ENCODE measurements at places on chromosomes 16 and 17.

DNA sequence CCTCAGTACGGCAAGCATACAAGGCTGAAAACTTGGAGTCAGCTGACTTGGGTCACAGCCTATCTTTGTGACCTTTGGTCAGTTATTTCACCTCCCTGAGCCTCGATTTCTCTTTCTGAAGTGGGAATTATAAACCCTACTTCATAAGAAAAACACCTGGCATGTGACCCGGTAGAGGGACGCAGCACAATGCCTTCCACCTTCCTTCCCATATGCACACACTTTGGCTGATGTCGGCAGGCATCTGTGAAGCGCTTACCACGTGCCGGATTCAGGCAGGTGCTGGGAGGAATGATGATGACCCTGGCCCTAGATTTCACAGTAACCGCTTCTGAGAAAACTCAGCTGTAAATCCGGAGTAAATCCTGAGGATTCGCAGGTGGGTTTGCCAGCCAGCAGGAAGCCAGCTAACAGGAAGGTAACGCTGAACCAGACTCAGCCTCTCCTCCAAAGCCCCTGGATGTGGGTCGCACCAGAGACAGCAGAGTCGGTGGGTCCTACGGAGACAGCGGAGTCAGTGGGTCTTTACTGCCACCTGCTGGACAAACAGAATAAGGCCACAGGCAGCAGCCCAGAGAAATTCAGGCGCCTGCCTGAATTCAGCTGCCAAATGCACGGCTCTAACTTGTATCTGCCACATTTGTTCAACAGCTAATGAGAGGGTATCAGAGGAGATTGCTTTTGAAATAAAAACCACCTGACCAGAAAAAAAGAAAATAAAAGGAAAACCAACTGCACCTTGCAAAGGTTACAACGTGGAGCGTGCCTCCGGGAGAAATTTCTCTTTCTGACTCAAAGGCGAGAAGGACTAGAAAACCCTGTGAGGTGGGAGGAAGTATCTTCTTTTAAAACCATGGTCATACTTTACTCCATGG is 16.6 kb downstream of the COPRS start:
- DNase-seq: peak; percentile 69

DNA sequence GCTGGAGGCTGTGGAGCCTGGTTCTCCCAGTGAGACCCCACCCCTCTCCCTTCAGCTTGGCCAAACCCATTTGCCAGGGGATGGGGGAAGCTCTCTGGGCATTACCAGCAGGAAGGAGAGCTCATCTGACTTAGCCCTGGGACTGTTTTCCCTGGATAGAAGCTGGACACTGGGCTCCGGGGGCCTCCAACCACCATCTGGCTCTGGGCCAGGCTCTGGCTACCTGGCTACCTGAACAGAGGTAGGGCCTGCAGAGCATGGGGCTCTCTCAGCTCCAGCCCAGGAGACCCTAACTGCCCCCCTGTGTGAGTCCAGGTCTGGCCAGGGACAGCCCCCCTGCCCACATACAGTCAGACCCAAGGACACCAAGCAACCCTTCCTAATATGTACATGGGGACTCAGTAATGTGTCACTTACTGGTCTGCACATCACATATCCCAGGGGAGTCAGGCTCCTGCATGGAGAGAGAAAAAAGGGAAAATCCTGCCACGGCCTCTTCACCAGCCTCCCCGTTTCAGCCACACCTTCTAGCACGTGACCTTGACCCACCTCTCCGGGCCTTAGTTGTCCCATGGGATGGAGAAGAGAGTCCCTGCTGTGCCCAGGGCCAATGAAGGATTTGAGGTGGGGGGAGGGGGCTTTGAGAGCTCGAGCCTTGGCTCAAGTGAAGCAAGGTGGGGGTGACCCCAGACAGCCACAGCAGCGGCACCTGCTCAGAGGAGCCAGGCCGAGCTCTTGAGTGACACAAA is 13.8 kb downstream of the CNGB1 start:
- no peak for DNase-seq

DNA sequence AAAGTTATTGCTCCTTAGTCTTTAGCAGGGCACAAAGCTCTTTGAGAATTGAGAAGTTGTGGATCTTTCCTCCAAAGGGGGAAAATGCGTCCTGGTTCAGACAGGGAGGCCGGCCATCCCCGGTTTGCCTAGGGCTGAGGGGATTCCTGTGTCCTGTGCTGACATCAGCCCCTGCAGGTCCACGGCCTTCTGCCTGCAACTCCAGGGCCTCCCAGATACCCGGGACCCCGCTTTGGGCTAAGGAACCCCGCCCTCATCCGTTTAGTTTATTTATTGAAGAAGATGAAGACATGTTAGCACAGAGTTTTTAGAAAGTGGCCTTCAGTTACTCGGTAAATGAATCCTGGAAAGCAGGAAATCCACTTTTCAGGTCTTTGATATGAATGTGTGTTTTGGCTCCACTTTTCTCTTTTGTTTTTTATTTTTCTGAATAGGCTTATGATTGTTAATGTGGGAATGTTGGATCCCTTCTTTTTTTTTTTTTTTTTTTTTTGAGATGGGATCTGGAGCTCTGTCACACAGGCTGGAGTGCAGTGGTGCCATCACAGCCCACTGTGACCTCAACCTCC is 65.6 kb downstream of the CRISPLD2 start:
- no peak for DNase-seq

DNA sequence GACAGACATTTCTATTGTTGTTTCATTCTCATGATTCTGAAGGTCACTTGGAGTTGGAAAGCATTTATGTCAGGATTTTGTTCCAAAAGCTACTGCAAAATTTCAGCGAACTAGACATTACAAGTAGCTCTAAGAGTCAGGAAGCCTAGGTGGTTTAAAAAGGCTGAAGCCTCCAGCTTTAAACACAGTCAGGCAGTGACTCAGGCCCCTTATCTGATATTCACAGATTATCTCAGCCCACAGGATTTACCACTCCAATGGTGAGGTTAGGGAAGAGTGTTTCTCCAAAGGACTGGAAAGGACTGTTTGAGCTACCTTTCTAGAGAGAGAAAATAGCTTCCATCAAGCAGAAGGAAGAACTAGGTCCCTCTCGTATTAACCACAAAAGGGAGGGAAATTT is 624.4 kb upstream of the C16orf82 start:
- DNase-seq: no peak

- DNase-seq: peak; percentile 7
Measured at GRCh38 chr16:85689285-85689949, 663 bp upstream of the GINS2 start.

GRCh38 chr16:53768593-53768992 is 64.6 kb downstream of the FTO start:
- DNase-seq: no peak

GRCh38 chr16:12289175-12290063 is 312.9 kb downstream of the SNX29 start:
- no peak for DNase-seq

GRCh38 chr17:36885153-36885735 is 52.0 kb upstream of the LHX1 start:
- DNase-seq: no peak

- DNase-seq: no peak
Measured at GRCh38 chr16:86087896-86088230, 188.9 kb downstream of the IRF8 start.

GRCh38 chr16:86498155-86498670 is 12.1 kb upstream of the FOXF1 start:
- no peak for DNase-seq

GRCh38 chr16:58402796-58403195 is 10.5 kb downstream of the GINS3 start:
- no peak for DNase-seq

DNA sequence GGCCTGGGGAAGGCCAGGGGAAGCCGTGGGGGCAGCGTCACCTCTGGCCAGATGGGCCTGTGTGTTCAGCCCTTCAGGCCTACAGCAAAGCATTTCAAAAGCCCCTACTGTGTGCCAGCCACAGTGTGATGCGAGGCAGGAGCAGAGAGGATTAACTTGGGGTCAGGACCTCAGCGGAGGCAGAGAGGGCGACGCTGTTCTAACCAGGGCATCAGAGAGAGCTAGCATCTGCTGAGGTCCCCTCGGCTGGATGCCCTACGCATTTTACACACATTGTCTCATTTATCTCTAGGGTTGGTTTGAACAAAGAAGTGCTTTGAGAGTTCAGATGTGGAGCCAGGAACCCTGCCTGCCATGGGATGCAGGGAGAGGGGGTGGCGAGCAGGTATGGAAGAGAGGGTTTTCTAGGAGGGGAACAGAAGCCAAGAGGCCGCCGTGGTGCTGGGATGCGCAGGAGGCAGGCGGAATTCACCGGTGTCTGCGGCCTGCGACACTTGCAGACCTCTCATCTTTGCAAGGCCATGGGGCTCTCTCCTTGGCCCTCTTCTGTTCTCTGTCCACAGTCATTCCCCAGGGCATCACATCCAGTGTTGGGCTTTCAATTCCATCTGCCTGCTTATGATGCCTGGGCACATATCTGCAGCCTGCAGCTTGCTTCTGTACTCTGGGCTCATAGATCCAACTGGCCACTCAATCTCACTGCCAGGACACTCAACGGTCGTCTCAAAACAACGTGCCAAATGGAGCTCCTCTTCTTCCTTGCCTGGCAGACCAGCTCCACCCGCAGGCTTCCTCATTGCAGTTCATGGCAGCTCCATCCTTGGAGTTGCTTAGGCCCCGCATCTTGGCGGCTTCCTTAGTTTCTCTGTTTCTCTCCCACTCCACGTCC is 8.1 kb upstream of the NKD1 start:
- no peak for DNase-seq

DNA sequence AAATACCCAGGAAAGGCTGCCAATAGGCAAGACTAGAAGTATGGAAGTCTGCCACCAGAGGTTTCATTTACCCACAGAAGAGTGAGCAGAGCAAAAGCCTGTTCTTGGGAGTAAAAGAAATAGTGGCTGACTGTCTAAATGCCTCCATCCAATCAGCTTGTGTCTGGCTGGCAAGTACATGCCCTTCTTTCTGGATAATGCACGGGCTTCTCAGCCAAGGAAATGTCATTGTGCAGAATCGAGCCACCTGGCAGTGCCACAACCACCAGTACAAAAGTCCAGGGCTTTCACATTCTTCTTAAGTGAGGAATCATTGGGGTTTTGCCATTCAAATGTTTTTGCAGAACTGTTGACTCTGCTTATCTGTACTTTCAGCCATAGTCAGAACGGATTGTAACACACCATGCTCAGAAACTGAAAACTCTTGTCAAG is 10.1 kb upstream of the ERCC4 start:
- no peak for DNase-seq

DNA sequence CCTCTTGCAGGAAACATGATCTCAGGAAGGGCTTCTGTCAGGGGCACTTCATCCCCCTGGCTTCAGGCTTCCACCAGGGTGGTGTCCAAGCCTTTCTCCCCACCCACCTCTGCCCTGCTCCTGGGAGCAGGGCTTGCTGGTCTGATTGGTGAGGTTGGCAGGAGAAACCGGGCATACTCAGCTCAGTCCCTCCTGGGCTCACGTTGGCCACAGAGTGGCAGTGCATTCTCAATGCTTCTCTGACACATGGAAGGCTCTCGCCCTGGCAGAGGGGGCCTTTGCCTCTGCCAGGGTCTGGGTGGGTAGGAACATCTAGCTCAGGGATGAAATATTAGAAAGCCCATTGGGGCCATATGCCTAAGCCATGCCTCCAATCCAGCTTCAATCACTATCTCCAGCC is 142.8 kb downstream of the AXIN2 start:
- no peak for DNase-seq

DNA sequence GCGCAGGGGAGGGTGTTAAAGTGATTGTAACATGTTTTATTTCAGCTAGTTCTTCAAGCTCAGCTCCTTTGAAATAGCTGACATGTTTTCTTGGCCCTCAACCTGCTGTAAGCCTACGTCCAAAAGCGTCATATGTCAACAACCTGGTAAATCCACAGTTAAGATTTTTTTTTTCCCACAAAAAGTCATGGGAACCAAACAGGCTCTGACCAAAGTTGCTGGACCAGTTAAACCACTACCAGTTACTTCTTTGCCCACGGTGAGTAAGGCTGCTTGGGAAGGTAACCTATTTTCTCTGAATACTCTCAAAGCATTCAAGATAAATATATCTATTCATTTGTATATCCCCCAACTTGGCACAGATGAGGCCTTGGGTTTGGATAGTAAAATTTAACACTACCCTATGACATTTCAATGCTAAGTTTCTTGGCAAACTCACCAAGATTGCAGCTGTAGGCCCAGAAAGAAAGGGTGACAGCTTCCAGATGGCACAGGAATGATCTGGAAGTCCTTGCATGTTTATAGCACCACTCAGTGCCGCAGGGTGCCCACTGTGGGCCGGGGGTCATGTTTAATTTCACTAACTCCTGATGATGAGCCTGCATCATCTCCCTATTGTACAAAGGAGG is 166.2 kb downstream of the XYLT1 start:
- no peak for DNase-seq

DNA sequence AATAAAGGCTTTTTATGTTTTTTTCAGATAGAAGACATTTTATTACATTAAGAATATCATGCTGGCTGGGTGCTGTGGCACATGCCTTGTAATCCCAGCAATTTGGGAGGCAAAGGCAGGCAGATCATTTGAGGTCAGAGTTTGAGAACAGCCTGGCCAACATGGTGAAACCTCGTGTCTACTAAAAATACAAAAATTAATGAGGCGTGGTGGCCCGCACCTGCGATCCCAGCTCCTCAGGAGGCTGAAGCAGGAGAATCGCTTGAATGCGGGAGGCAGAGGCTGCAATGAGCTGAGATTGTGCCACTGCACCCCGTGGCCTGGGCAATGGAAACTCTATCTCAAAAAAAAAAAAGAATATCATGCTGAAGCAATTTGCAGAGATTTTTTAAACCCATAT is 29.1 kb upstream of the HAPSTR1 start:
- no peak for DNase-seq

DNA sequence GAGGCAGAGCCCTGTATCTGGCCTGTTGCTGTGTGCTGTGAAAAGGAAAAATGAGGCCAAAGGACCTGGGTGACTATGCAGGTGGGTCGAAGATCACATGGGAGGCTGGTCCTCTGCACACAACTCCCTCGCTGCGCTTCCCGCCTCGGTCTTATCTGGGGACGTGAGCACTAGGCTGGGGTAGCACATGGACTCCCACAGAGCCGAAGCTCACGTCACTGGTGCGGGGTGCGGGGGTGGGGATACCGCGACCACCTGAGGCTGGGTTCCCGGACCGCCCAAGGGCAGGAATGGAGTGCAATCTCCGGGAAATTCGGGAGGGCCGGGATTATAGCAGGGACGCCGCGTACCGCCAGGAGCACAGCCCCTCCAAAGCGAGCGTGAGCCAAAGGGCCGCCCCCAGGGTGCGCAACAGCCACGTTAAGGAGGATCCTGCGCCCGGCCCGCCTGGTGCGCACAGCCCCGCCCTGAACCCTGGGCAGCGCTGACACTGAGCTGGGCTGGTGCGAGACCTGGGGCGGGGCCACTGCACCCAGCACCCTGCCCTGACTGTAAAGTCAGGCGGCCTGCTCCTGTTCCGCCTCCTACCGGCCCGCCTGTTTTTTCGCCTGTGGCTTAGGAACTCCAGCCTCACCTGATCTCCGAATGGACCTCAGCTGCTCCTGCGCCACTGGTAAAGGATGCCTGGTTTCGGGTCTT is 4.8 kb downstream of the MT1A start:
- peak; percentile 79 for DNase-seq

- DNase-seq: no peak
Measured at GRCh38 chr16:82395212-82395611, 225.2 kb upstream of the MPHOSPH6 start.

GRCh38 chr17:17580662-17581470 is 10.6 kb downstream of the PEMT start:
- no peak for DNase-seq
